ENCODE measurements at places on chromosomes 7 and 10.

DNA sequence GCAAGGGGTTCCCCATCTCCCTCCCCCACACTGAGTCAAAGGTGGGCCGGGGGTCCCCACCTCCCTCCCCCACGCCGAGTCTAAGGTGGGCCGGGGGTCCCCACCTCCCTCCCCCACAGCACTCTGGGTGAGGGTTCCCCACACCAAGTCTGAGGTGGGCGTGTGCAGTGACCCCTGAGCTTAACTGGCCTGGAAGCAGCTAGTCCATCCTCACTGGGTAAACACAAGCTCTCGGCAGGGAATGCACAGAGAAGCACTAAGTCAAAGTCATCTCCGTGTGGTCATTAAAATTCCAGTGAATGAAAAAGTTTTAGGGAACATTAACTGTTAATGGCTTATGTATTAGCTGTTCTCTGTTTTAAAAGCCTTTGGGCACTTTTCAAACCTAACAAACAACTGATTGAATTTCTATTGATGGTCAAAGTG is 43.7 kb upstream of the PRKAR1B start:
- DNase-seq = no peak

GRCh38 chr7:157712666-157713235 is 375.9 kb downstream of the DNAJB6 start:
- no peak for DNase-seq

- no peak for DNase-seq
Measured at GRCh38 chr7:148049068-148049467, 541.5 kb upstream of the C7orf33 start.

DNA sequence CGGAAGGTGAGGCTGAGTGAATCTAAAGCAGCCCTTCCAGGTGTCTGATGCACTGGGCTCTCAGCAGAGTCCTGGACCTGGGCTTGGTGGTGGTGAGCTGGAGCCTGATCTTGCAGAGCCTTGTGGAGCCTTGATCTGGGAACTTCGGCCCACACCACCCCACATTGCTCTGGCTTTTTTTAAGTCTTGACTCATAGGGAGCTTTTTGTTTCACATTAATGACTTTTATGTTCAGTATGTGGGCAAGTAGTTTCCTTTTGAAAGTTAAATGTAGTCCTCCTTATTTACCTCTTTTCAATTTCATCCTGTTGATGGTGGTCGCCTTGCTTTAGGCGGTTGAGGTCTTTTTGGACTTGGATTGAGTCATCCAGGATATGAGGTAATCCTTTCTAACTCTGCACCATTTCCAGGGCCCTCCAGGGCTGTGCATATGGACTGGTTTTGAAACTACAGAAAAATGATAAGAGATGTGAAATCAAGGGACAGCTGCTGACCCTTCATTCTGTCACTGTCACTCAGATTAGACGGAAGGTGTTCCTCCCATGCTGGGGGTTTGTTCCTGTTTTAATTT is 2.9 kb upstream of the NRAP start:
- DNase-seq = no peak

- DNase-seq = no peak
Measured at GRCh38 chr10:125409756-125410155, 249.4 kb upstream of the CTBP2 start.

- DNase-seq = no peak
Measured at GRCh38 chr7:12635830-12636229, 51.6 kb upstream of the ARL4A start.

- DNase-seq = no peak
Measured at GRCh38 chr7:158689488-158689887, 15.1 kb downstream of the NCAPG2 start.

DNA sequence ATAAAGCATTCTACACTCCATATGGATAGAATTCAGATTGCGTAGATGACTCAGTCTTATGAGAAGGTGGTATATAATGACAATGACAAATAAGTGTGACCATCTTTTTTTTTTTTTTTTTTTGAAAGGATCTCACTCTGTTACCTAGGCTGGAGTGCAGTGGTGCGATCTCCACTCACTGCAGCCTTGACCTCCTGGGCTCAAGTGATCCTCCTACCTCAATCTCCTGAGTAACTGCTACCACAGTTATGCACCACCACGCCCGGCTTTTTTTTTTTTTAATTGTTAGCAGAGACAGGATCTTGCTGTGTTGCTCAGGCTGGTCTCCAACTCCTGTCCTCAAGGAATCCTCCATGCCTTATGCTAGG is 43.2 kb upstream of the NRP1 start:
- DNase-seq = no peak

Data from stimulated activated naive B cell treated with anti-CD40 and anti-IgM and Interleukin-4, amounts not matched to agents 10 μg/mL and 1 μg/mL and 100 μg/mL, for 72 hours (primary cell).